Nephron progenitor cell (in vitro differentiated cells): ENCODE measurements at places on chromosomes 5 and 9.

DNA sequence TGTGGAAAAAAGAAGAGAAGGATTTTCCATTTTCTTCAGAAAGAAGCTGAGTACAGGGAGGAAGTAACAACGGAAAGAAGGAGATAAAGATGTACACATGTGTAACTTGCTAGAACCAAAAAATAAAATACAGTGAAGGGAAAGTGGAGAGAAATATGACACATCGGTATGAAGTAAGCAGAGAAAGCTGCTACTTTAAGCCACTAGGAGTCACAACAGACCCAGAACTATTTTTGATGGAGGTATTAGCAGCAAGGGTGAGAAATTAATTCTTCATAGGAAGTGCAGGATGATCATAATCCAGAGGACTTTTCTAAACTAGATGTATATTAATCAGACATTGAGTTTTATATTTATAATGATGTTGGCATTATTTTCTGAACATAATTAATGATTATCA, 88.5 kb downstream of the FAM174A start:
- no peak for DNase-seq

GRCh38 chr9:134338394-134339182, 12.3 kb downstream of the RXRA start:
- peak; percentile 49 for DNase-seq

DNA sequence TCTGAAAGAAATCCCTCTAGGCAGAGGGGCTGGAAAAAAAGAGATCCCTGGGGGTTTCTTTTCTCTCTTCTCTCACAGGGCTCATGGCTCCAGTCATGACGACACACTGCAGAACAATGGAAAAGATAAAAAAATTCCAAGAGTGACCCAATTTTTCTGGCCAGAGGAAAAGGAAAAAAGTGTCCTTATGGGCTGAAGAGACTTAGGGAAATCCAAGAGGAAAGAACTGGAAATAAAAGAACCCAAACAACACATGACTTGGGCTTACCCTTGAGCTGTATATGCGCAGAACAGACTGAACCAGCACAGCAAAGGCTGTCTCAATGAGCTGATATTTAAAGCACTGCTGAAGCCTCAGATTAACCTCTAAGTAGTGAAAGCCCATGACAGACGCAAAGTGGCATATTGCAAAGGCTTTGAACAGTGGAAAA, 102.4 kb downstream of the SMIM23 start:
- DNase-seq, result no peak

GRCh38 chr5:76960004-76960625, 7.3 kb downstream of the CRHBP start:
- DNase-seq, result no peak

GRCh38 chr5:112691758-112692157, 45.9 kb upstream of the APC start:
- no peak for DNase-seq

DNA sequence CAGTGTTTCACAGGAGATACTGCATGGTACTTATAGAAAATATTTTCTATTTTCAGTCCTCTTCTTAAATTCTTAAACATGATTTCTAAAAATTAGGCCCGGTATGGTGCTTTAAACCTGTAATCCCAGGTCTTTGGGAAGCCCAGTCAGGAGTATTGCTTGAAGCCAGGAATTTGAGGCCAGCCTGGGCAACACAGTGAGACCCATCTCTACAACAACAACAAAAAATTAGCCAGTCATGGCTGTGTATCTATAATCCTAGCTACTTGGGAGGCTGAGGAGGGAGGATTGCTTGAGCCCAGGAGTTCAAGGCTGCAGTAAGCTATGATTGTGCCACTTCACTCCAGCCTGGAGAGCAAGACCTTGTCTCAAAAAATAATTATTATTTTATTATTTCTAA, 23.3 kb downstream of the ELL2 start:
- no peak for DNase-seq

DNA sequence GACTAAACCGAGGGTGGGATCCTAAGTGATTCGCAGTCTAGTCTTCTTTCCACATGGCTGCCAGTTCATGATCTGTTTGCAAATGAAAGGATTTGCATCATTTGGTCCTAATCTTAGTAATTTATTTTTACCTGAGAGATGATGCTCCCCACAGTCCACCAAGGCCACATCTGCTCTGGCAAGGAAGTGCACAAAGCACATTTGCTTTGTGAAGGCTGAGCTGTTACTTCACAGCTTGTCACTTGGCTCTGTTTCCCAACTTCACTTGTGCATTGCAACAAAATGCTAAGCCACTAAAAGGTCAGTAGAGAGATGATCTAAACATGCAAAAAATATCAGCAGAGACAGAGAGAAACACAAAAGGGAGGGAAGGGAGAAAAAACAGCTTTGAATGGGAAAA, 128.5 kb upstream of the VLDLR start:
- DNase-seq, result no peak

- no peak for DNase-seq
Observed at GRCh38 chr9:124084087-124084486, 72.5 kb downstream of the LHX2 start.

GRCh38 chr5:132687995-132688394, 14.2 kb downstream of the IL4 start:
- no peak for DNase-seq

DNA sequence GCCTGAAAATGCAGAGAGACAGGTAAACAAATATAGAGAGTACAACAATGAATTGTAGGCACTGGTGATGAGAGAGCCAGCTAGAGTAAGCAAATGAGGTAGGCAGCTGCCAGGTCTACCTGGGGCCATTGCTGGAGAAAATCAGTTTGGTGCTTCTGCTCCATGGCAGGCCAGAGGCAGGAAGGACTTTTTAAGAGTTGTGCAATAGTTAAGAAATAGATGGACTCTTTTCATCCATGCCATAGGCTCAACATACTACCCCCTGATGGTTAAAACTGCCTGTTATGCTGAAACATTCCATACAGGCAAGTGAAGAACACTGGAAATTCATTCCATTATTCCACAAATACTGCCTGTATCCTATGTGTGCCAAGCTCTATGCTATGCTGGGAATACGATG, 86.5 kb upstream of the CCDC112 start:
- no peak for DNase-seq

DNA sequence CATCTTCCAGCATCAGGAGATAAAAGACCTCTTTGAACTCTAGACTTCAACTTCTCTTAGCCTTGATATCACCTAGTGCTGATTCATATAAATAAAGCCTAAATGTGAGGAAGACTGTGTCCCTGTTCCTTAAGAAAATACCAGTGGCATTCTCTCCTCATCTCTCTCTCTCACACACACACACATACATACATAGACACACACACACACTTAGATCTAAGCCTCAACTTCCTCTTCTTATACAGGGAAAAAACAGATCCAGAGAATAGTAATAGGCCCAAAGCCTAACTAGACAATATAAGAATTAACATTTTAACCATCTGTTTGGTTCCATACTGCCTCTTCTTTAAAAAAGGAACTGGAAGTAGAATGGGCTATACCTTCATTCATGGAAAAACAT, 195.3 kb upstream of the NR4A3 start:
- DNase-seq, result no peak
